NCI-H1436 treated with DMSO at 0.1 percent for 48 hours (cell line): ENCODE measurements at places on chromosomes 6 and 20.

- no peak for DNase-seq
Measured at GRCh38 chr6:163572612-163573011, 158.1 kb downstream of the QKI start.

DNA sequence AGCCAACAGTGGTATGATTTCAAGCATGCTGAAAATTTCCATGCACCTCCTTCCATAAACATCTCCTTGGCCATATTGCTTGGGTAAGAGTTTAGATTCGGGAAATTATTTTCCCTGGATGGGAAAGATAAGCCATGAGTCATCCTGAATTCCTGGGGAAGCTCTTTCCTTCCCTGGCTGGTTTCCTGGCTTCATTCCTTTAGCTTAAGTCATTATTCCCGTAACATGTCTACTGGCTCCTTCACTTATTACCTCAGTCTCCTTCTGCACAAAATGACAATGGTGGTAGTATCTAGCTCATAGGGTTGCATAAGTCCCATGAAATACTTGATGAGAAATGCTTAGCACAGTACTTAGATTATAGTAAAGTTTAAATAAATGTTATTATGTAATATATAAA is 27.6 kb downstream of the TINAG start:
- DNase-seq: no peak

- DNase-seq: no peak
Measured at GRCh38 chr6:119431799-119432198, 82.2 kb upstream of the MAN1A1 start.

DNA sequence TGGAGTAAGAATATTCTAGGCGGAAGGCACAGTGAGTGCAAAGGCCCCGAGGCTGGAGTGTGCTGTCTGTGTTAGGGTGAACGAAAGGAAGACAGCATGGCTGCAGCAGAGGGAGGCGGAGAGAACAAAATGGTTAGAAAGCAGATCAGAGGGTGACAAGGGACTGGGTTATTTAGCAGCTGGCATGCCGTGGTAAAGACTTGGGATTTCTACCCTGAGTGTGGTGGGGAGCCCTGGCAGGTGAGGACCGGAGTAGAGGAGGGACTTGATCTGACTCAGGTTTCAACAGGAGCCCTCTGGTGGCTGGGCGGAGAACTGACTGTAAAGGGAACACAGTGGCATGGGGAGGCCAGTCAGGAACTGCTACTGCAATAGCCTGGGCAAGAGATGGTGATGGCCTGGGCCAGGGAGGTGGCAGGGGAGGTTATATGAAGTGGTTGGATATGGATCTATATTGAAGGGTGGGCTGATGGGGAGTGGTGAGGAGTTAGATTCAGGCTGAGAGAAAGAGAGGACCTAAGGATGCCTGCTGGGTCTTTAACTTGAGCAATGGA is 38.0 kb downstream of the PIM1 start:
- DNase-seq: peak; percentile 10

- no peak for DNase-seq
Measured at GRCh38 chr20:43973671-43974450, 59.2 kb downstream of the TOX2 start.

DNA sequence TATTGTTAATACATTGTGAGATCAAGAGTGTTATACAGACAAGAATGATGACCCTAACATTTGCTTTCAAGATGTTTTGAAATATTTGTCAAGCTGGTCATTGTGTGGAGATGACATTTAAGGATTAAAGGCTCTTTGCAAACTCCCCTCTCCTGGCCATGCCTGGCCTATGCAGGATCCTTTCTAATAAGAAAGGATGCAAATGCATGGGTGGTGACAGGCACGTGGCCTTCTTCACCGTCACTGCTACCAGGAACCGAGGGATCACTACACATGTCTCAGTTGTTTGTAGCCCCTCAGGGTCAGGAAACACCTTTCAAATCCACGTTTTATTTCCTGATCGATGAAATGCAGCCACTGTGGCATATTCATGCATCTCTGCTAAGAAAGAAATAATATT is 419.7 kb downstream of the PRKN start:
- no peak for DNase-seq

- DNase-seq: no peak
Measured at GRCh38 chr20:59421089-59421488, 120.7 kb downstream of the EDN3 start.

DNA sequence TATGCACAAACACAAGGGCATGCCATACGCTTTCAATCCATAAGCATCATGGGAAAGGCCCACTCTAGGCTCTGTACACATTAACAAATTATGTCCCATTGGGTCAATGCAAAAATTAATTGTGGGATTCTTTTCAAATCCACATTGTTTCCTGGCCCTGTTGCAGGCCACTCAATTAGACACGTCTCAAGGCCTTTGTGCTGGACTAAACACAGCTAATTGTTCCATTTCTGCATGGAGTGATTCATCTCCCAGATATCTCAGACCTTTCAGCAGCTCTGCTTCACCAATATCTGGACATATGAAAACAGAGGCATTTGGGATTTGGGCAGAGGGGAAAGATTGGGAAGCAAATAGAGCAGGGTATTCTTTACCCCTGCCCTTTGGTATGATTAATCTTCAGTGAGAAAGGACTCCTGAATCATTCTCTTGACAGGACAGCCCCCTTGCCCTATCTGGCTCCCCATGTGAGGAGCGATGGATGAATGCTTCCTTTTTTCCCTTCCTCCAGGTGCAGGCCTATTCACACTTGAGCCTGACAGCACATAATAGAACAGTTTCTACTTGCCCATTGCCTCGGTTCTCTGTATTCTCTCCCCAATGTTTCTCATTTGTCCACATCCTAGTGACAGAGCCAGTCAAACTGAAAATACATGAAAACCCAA is 547.6 kb downstream of the HAO1 start:
- DNase-seq: no peak

DNA sequence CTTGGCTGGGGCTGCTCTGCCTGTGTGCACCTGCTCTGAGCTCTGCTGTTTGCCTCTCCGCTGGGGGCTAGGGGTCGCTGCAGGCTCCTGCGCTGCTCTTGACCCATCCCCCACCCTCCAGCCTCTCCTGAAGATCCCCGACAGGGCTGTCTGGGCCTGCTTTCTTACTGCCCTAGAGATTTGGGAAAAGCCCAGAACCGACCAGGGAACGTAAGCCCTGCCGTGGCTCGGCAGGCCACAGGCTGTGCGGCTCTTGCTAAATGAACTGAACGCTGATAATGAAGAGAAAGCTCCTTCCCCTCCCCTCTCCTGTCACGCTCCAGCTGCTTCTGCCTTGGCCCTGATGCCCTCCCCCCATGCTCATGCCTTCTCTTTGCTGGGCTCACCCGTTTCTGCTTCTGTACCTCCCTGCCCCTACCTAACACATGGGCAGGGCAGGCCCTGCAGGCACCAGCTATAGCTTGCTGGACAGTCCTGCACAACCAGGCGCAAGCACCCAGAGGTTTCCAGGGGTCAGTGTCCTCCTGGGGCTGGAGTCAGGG is 32.0 kb upstream of the PCMTD2 start:
- no peak for DNase-seq

- no peak for DNase-seq
Measured at GRCh38 chr6:155380666-155381332, 66.5 kb upstream of the TFB1M start.

GRCh38 chr6:1296079-1296478 is 15.8 kb upstream of the FOXQ1 start:
- no peak for DNase-seq

DNA sequence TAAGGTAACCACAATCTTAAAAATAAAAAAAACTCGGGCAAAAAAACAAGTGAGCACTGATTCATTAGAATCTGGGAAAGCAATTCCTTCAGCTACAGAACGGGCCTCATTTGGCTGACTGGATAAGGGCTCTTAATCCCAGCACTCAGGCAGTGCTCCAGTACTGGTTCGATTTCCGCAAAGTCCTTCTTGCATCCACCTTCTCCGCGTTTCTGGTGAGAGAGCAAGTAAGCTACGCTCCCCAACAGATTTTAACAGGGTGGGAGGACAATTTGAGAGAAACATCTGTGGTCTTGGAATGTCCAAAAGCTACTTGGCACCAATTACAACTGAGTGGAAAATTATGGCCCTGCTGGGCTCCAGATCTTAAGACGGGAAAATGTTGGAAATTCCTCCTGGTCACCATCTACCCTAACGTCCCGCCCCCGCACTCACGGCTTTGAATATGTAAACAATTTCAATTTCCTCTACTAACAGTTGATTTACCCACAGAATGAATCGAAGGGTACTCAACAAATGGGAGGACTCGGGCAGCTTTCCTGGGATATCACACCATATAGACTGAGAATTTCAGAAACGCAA is 18.1 kb upstream of the ZSCAN9 start:
- DNase-seq: no peak

- DNase-seq: no peak
Measured at GRCh38 chr6:138467901-138468300, 31.4 kb downstream of the NHSL1 start.

GRCh38 chr20:50491926-50492634 is 18.1 kb upstream of the PTPN1 start:
- DNase-seq: no peak

- no peak for DNase-seq
Measured at GRCh38 chr20:17928633-17929311, 39.8 kb downstream of the SNX5 start.
